ENCODE measurements at places on chromosomes 13 and 19.

- no peak for DNase-seq
These were observed 16.5 kb upstream of the CFAP97D2 start for GRCh38 chr13:114162533-114162922.

GRCh38 chr13:38688674-38689073, 1.8 kb downstream of the FREM2 start:
- no peak for DNase-seq

DNA sequence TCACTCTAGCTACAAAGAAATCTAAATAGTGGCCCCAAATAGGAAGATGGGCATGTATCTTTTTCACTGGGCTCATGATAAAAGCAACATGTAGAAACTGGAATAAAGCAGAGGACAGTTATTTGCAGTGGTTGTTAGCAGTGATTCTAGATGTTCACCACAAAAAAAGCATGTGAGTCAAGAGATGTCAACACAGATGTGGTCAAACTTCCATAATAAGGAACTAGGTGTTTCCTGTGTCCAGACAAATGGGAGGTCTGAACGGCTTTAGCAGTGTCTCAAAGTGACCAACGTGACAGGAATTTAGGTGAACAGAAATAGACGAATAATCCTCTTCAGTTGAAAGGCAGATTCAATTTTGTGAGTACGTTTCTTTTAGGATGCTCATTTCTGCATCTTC, 162.7 kb downstream of the TBC1D4 start:
- no peak for DNase-seq

GRCh38 chr19:13712767-13713201, 51.5 kb upstream of the MRI1 start:
- no peak for DNase-seq

GRCh38 chr19:3479177-3479833, 1.0 kb downstream of the SMIM24 start:
- DNase-seq = no peak

- DNase-seq = peak; percentile 32
These were observed 24.2 kb downstream of the PPP1R37 start for GRCh38 chr19:45117167-45117594.

DNA sequence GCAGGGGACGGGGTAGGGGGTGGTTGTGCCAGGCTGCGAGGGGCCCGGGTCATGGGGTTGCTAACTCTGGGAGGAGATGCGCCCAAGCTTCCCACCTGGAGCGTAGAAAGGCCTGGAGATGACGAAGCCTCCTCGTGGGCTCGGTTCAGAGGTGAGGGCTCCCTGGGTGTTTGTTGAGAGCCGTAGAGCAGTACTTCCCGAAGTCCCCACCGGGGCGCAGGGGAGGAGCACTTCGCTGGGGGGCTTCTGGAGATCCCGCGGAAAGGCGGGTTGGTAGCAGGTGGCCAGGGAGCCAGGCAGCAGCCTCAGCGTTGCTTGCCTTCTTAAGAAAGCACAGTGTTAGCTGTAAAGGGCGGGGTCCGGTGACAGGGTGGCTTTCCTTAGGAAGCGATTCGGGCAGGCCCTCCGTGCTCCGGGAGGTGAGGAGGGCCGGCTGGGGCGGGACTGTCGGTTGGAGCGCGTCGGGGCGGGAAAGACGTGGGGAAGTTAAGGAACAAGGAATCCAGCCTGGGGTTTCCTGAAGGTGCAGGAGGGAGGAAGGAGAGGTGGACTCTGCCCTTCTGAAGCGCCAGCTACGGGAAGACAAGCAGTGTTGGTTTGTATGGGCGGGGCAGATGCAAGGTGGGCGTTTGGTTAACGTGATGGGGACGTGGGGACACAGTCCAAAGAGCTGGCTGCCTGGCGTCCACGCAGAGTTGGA, 3.3 kb downstream of the VSTM2B start:
- DNase-seq = no peak

DNA sequence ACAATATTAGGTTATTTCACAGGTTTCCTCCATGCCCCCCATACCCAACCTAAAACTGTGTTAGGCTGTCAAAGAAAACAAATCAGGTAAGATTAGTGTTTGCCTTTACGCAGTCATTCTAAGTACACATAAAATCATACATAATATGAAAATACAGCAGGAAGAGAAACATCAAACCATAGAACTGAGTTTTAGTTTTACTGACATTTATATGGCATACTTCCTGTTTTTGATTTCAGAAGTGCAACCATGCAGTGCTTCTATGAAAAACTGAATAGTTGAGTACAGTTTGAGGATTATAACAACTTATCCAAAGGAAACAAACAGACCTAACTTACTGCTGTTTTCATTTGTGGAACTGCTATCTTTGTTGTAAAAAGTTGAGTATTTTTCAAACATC, 91.3 kb downstream of the KCNRG start:
- no peak for DNase-seq

DNA sequence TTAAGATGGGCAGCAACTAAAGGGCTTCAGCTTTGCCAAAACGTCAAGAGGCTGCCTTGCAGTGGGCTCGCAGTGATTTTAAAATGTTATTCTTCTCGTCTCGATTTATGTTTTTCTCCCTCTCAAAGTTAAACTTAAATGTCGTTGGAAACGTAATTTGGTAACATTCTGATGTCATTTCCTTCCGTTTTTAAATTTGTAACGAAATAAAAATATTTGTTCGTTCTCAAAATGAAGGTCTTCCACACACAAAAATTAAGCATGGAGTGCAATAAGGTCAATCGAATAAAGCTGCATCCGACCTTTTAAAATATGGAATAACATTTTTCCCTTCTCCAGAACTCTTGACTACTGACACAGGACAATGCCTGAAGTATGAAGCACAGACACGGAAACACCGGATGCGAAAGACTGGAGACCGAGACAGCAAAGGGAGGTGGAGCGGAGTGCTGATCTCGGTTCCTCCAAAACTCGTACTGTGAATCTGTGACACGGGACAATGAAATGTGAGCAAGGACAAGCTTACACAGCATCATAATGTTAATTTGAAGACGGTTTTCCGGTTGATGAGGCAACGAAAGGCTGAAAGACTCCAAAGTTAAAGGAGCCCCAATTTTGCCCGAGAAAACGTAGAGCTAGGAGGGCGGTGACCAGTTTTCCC, 850 bp downstream of the MTMR6 start:
- no peak for DNase-seq
